ENCODE measurements at places on chromosomes 5 and 9.

DNA sequence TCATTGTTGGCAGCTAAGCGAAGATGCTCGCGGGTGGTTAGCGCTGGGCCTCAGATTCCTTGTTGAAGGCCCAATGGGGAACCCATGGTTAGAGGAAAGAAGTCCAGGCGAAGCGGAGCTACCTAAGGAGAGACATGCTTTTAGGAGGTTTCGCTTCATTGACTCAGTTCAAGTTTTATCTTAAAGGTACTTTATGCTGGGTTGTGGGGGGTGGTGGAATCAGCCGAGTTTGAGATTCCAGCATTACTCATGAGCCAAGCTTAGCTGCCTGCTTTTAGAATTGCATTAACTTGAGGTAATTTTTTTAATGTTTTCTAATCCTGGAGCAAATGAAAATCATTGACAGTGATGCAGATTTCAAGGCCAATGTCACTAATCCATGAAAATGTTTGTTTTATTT is 16.1 kb downstream of the MEGF10 start:
- no peak for DNase-seq

- no peak for DNase-seq
These were observed 543.6 kb upstream of the DAP start for GRCh38 chr5:11304641-11305040.

DNA sequence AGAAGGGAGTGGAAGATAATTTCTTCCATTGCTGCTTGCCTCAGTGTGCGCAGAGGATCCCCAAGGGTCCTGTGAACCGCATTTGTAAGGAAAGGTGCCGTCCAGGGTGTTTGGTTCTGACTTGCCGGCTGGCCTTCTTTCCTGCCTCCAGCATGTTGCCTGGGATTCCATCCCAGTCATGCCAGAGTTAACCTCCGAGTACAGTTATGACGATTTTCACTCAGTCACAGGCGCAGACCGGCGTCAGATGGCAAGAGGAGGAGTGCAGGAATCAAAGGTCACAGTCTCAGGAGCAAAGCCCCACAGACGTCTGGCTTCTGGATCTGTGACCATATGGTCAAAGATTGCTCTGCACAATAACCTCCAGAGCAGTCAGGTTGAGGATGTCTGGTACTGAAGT is 5.9 kb upstream of the GADD45G start:
- DNase-seq = no peak

- DNase-seq = no peak
These were observed 1899.8 kb upstream of the ACO1 start for GRCh38 chr9:30484690-30485089.

GRCh38 chr5:142012186-142012785 is 541 bp downstream of the GNPDA1 start:
- peak; percentile 50 for DNase-seq

- DNase-seq = no peak
These were observed 60.6 kb upstream of the GRIA1 start for GRCh38 chr5:153429761-153430380.

DNA sequence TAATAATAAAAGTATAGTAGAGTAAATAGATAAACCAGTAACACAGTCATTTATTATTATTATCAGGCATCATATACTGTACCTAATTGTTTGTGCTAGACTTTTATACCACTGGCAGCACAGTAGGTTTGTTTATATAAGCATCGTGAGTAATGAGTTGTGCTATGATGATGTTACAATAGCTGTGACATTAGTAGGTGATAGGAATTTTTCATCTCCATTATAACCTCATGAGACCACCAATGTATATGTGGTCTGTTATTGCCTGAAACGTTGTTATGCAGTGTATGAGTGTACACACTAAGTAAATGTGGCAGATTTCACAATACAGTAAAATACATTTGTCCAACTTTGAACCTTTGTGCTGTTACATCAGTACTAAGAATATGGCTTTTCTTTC is 72.7 kb upstream of the SPATA31D4 start:
- no peak for DNase-seq

GRCh38 chr5:74638970-74639806 is 1.3 kb downstream of the ENC1 start:
- DNase-seq = no peak

DNA sequence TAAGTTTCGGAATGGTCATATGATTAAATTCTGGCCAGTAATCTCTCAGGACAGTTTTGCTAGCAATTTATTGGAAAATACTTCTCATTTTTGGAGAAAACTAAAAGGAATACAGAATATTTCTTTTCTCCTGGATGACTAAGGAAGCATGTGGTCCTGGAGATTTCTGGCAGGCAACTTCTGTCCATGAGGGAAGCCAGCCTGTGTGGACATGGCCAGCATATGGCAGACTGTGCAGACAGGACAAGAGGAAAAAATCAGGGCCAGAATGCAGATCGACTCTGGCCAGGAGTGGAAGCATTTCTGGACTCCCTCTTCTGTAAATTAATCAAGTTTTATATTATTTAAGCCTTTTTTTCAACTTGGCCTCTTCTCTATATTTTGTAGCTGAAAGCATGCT is 100.4 kb upstream of the CDH18 start:
- DNase-seq = no peak

DNA sequence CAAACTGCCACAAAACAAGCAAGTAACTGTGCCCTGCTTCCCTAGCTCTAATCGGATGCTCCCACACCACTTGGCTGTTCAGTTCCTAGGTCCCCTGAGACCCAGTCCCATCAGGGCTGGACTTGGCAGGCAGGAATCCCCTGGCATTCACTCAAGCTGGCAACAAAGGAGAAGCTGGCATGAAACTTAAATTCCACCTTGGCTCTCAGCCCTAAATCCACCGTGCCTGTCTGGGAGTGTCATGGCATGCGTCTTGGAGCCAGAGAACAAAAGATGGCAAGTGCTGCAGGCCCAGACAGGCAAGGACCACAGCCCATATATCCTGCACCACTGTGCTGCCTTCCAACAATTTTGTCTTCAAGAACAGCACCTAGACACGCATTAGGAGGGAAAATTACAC is 38.2 kb downstream of the ETF1 start:
- DNase-seq = no peak

DNA sequence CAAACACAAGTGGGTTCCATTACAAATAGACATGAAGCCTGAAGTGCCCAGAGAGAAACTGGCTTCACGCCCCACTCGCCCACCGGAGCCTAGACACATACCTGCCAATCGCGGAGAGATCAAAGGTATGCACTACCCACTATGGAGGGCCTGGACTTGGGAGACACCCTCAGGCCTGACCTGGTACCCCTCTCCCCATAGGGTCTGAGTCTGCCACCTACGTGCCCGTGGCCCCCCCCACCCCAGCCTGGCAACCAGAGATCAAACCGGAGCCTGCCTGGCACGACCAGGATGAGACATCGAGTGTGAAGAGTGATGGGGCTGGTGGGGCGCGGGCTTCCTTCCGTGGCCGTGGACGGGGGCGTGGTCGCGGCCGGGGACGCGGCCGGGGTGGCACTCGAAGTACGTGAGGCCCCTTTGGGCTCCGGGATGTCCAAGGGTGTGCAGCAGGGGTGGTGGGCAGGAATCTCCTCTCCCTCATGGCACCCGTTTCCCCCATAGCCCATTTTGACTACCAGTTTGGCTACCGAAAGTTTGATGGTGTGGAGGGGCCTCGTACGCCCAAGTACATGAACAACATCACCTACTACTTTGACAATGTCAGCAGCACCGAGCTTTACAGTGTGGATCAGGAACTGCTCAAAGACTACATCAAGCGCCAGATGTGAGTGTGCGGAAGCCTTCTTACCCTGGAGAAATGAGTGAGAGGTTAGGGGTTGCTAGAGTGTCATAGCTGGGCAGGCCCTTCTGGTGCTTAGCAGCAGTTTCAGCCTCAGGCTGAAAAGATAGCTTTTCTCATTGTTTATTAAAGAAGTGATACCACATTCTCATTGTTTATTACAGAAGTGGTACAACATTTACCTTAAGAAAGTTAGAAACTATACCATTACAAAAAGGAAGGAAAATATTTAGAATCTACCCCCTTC is 38.7 kb downstream of the LARP1 start:
- no peak for DNase-seq

DNA sequence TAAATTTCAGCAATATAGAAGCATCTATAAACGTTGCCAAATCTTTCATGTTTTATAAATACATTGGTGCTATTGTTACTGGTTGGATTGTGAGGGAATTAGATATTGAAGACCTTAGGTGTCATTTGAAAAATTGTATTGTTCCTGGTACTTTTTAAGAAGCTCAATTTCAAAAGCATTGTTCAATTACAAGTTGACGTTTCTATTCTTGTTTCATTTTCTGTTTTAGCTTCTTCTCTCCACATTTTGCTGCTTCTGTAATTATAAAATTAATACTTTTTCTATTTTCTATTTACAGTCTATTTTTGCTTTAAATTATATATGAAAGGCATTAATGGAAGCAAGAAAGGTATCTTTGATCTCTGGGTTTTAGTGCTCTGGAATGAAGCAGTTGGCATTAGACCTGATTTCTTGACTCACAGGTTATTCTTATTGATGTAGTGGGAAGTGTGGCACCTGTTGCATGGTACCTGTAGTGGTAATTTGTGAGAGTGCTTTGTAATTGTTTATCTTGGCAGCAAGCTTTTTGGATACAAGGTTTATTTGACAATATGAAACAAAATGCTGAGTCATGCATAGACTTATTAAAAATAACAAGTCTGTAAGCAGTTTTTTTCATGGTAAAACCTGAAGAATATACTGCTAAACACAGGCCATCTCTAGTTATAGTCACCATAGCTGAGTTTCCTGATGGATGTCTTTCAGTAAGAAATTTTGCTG is 13.2 kb downstream of the MACIR start:
- no peak for DNase-seq

Data from activated T-helper 9 cell treated with anti-CD3 and anti-CD28 coated beads, Interleukin-2, amount 50 U/mL, for 16 hours (primary cell).